ENCODE measurements at places on chromosomes 11 and 22. TPM values are rescaled to one million over a fixed set of nuclear protein-coding genes. Genes with fewer than 3 reads are reported as not detected.

DNA sequence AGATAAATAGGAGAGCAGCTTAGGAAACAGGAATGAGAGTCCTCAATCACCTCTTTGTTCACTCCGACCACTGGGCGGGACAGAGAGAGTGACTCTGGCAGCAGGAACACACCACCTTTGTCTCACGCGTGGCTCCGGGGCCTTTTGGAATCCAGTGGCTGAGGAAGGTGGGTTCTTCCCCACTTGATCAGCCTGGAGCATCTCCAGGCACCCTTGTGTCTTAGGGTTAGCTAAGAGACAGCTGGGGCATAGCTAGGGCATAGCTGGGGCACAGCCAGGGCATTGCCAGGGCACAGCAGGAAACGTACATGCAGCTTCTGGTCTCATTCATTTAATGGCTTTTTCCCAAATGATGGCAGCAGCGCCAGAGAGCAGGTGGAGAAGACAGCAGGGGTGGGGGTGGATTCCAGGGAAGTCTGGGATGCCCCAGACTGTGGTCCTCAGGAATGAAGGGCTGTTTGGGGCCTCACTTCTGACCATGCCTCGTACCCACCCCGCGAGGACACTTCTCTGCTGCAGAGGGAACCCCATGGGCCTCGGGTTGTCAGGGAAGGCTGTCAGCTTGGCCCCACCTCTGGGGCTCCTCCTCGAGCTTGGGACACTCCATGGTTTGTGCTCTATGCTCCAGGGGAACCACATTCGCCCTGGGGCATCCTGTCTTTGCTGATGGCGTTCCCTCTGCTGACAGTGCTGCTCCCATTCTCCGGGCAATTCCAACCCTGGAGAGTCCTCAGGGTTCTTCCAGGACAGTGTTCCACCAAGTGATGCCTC lies 30.4 kb upstream of the SHANK2 start:
- no peak for DNase-seq

- no peak for DNase-seq
Observed at GRCh38 chr22:32800158-32800882, 1.2 kb upstream of the TIMP3 start.

- DNase-seq = no peak
Observed at GRCh38 chr11:30861064-30861463, 274.9 kb upstream of the MPPED2 start.

DNA sequence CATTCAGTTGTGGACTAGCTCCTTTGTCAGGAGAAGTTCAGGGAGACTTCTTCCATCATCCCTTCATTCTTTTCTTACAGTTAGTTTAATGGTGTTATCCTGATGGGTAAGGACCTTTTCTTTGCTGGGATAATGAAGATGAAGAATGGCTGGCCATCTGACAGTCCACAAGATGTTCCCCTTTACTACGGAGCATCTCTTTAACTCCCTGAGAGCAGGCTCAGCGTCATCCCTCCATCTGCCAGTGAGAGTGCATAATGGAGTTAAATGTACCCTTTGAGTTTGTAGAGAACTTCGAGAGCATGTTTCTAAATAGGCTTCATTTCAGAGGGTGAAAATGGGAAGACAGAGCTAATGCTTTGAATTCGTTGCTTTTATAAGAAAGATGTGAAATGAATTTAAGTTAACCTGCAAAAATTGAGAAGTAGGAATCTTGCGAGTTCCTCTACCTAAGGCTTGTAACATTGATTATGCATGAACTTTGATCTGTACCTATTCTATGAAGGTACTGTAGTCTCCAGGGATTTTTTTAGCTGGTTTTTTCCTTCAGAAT lies 1.7 kb downstream of the EP300 start:
- DNase-seq = no peak

MUC6 gene
- polyA plus RNA-seq = not detected
